ENCODE measurements at places on chromosomes 6 and 20.
A peak's percentile ranks its signal among the peaks of the same experiment; 100 is the strongest.

DNA sequence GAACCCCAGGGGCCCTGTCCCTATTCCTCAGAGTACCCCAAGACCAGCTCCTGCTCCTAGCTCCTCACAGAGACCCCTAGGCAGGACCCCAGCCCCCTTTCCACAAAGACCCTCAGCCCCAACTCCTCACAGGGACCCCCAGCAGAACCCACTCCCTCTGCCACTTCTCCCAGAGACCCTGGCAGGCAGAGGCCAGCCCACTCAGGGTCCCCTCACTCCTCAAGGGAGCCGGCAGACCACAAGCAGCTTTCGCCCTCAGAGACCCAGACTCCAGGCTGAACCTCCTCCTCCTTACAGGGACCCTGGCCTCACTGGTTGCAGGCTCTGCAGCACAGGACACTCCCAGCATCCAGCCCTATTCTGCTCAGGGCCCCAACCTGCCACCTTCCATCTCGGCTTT is 575 bp downstream of the SLC44A4 start:
- no peak for DNase-seq
- H3K4me3 ChIP-seq, result peak overlapping the region; percentile 60
- peaks cover 17% of the 10 kb centered on the region for H3K4me1 ChIP-seq
- no peaks in the 10 kb centered on the region for H3K27me3 ChIP-seq

GRCh38 chr20:44035924-44036323 is 121.3 kb downstream of the TOX2 start:
- H3K27ac ChIP-seq, result no peak overlapping the region
- no peak overlapping the region for H3K4me3 ChIP-seq
- peaks cover 38% of the 10 kb centered on the region for H3K27me3 ChIP-seq
- no peaks in the 10 kb centered on the region for H3K4me1 ChIP-seq
- no peaks in the 10 kb centered on the region for H3K36me3 ChIP-seq

GRCh38 chr6:167825332-167826229 is 1.1 kb upstream of the AFDN start:
- H3K27ac ChIP-seq, result peak overlapping the region; percentile 98
- peaks cover 33% of the 10 kb centered on the region for H3K4me1 ChIP-seq
- H3K27me3 ChIP-seq, result no peaks in the 10 kb centered on the region
- H3K4me3 ChIP-seq, result peak overlapping the region; percentile 96

DNA sequence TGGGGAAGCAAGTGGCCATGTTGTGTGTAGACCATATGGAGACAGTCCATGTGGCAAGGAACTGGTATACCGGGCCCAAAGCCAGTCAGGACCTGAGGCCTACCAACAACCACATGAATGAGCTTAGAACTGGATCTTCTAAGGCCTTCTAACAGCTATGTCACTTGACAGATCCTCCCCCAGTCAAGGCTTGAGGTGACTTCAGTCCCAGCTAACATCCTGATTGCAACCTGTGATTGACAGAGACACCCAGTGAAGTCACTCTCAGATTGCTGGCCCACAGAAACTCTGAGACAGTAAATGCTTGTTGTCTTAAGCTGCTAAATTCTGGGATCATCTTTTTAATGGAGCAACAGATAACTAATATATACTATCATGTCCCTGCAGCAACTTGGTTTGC is 32.9 kb downstream of the AHI1 start:
- no peak for DNase-seq
- no peaks in the 10 kb centered on the region for H3K4me1 ChIP-seq
- no peaks in the 10 kb centered on the region for H3K27me3 ChIP-seq
- peaks cover 15% of the 10 kb centered on the region for H3K36me3 ChIP-seq
- H3K4me3 ChIP-seq, result no peak overlapping the region

DNA sequence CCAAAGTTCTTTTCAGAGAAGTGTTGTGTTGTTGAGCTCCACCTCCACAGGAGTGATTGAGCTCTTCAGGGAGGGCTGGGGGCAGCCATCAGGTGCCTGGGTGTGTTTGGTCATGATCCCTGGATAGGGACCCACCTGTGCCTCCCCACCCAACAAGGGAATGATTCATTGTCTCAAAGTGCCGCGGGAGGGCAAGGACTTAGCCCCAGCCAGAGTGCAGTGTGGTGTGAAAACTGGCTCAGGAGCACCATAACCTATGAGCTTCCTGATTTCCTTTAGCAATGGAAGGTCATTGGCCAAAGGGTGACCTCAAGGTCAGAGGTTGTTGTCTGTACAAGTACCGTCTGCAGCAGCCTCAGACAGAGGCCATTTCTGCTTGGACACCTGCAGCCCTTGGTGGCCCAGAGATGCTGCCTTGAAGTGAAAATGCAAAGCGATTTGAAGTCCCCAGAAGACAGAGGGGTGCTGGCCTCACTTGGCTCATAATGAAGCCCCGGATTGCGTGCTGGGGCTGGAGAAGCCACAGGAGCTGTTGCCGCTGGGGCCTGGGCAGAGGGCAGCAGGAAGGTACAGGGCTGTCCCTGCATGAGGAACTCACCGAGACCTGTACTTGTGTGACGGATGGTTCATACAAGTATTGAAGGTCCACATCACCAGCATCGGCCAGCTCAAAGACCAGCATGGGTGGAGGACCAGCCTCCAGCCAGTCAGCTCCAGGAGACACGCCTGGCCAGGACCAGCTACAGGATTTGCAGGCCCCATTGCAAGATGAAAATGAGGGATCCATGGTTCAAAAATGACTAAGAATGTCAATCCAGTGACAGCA is 100.6 kb upstream of the DUSP22 start:
- H3K4me1 ChIP-seq, result peaks cover 13% of the 10 kb centered on the region
- H3K4me3 ChIP-seq, result no peak overlapping the region
- no peak for DNase-seq
- H3K27ac ChIP-seq, result no peak overlapping the region
- H3K27me3 ChIP-seq, result no peaks in the 10 kb centered on the region

- H3K4me3 ChIP-seq, result no peak overlapping the region
- peaks cover 16% of the 10 kb centered on the region for H3K36me3 ChIP-seq
- H3K27ac ChIP-seq, result no peak overlapping the region
- peaks cover 20% of the 10 kb centered on the region for H3K4me1 ChIP-seq
These were observed 15.1 kb downstream of the GSTA1 start for GRCh38 chr6:52788478-52788877.
